ENCODE measurements at places on chromosomes 11 and 22.
A peak's percentile ranks its signal among the peaks of the same experiment; 100 is the strongest.

- DNase-seq, result no peak
These were observed 5.9 kb upstream of the HMOX1 start for GRCh38 chr22:35375031-35375430.

DNA sequence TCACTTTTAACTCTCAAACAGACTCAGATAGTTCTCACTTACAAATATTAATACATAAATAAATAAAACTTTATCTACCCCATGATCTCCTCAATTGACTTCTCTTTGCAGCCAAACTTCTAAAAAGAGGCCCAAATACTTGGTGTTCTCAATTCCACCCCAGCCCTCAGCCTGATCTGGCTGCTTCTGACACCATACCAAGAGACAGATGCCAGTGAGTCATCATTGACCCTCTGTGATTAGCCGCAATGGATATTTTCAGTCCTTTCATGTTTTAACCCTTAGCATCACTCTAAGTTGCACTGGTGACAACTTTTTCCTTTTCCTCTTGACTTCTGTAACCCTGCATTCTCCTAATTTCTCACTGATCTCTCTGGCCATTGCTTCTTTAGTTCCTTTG lies 184.1 kb upstream of the ARHGAP20 start:
- DNase-seq, result no peak

- no peak for DNase-seq
These were observed 45.0 kb downstream of the PDE2A start for GRCh38 chr11:72629266-72629665.

GRCh38 chr11:128546916-128547315 lies 40.4 kb downstream of the ETS1 start:
- no peak for DNase-seq

DNA sequence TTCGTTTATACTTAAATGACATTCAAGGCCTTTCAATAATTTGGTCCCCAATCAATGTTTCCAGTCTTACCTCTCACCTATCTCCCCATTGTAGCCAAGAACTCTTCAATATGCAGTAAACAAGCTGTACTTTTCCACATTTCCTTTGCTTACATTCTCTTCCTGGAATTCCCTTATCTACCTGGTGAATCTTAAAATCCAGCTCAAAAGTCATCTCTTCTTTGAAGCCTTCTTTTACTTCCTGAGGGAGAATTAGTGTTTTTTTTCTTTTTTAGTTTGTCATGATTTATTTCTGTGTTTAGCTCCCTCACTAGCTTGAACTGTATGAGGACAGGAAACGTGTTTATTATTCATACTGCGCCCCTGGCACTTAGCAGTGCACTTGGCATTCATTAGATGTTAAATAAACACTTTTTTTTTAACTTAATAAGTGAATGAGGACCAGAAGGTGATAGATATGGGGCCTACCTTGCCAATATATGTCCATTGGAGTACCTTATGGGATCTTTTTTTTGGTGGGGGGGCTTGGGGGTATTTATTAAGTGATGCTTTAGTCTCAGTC lies 4.9 kb upstream of the PTS start:
- no peak for DNase-seq

DNA sequence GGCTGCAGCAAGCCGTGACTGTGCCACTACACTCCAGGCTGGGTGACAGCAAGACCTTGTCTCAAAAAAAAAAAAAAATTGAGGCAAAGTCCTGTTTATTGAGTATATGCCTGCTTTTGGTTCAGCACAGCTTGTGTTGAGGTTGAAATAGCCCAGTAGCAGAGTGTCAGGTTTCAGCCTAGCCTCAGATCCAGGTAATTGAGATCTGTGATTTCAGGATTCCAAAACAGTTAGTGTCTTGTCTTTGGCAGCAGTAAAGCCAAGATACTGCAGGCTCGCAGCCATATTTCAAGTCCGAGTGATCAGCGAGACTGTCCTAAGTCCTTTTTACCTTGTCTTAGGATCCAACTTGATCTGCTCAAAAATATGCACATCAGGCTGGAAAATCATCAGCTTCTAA lies 27.0 kb downstream of the CUL5 start:
- no peak for DNase-seq

DNA sequence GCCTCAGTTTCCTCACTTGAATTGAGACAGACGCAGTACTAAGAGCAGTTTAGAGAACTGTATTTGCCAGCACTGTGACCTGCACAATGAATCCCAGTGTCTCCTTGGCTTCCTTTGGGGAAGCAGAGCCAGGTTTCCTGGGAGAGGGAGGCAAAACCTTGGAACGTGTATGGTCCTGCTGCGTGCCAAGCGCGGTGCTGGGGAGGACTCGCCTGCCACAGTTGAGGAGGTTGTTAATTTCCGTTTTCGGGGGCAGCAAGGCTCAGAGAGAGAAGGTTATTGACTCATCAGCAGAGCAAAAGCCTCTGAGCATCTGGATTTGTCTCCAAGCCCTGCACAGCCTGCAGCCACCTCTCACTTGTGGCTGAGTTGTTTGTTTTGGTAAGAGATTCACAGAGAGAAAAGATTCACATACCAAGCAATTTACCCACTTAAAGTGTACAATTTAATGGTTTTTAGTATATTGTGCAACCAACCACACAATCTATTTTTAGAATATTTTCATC lies 10.8 kb downstream of the SYT12 start:
- no peak for DNase-seq

GRCh38 chr22:49242480-49242879 lies 585.2 kb downstream of the BRD1 start:
- no peak for DNase-seq

DNA sequence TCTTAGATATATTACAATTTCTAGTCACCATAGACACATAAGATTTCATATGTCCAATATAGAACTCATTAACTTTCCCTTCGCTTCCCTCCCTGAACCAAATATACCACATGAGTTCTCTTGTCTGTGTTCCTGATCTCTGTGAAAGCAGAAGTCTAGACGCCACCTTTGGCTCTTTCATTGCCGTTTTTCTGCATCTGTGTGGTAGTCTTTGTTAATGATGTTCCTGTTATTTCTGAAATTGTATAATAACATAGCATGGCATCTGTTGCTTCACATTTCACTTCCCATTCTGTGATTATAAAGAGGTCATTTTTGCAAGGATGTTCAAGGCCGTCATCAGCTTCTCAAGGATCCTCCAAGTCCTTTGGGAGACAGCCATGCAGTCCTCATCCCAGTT lies 58.5 kb downstream of the NCAM1 start:
- DNase-seq, result no peak

GRCh38 chr22:17305076-17305475 lies 64.2 kb upstream of the CECR2 start:
- no peak for DNase-seq

- no peak for DNase-seq
These were observed 77.1 kb downstream of the UVRAG start for GRCh38 chr11:75891947-75892739.

DNA sequence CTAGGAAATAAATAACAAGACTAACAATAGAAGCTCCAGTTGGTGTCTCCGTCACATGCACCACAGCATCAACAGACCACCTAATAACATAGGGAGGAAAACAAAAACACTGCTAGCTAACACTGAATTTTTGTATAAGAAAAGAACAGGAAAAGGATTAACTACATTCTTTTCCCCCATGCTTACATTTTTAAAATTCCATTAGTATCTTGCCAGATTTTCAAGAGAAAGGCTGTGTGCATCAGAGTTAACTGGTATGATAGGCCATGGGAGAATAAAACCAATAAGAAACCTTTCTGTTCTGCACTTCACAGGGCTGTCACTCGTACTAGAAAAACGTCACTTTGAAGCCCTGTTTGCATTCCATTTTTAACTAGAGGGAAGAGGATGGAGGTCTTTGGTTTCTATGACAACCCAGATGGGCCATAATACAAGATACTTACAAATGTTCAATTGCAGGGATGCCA lies 79.0 kb downstream of the LARGE2 start:
- DNase-seq, result no peak

DNA sequence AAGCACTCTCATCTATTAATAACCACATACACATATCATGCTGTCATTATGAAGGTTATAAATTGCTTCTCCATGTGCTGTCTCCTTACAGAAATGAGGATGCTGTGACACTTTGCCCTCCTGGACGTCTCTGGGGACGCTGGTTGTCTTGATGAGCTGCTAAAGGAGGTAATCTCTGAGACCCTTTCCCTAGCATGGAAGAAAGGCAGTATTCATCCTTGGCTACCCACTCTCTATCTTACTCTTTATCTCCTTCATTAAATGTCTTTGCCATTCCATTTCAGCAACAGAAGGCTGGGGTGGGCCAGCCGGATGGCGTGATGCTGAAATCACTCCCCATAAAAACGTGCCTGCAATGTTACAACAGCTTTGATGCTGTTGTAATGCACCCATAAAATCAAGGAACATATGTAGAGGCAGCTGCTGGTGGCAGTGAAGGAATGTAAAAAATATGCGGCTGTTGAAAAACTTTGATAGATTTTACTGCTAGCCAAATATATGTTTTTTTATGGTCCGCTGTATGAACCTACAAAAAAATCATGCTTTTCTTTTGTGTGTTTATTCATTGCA lies 715.1 kb upstream of the API5 start:
- DNase-seq, result no peak

DNA sequence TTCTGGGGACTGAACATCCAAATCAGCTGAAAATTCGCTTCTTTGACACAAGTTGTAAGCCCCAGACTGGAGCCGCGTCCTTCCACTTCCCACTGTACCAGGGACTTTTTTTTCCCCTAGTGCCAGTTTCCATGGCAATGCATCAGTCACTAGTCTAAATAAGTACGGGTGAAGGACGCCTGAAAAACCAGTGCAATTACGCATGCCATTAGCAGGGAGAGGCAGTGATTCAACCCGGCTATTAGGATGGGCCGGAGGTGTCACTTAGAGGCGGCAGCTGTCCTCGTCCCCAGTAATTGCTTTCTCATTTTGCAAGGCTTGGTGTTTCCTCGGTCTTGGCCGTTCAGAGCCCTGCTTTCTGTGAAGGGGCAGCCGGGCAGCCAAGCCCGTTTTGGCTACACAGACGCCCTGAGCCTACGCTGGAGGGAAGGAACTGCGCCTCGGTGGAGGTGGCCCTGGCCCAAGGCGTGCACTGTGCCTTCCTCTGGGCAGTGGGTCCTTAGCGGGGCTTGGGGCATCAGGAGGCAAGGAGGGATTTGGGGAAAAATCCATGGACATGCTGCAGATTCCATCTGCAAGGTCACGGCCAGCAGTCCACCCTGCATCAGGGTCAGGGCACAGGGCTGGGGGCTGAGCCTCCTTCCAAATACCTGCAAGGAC lies 319.7 kb downstream of the CTTN start:
- DNase-seq, result no peak

DNA sequence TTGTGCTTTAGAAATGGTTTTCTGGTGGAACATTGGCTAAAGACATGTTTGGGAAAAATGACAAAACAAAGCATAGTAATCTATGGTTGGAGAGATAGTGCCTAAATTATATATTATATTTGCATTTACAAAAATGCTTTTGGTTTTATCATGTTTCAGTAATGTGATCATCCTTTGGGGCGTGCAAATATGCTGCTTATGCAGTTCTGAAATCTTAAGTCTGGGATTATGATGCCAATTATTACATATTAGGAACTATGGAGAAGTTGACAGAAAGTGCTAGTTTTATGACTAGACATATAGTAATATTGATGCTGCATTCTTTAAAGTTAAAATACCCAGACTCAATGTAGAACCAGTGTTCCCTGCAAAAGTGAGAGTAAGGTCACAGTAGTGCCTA lies 655.0 kb downstream of the METTL15 start:
- DNase-seq, result no peak

DNA sequence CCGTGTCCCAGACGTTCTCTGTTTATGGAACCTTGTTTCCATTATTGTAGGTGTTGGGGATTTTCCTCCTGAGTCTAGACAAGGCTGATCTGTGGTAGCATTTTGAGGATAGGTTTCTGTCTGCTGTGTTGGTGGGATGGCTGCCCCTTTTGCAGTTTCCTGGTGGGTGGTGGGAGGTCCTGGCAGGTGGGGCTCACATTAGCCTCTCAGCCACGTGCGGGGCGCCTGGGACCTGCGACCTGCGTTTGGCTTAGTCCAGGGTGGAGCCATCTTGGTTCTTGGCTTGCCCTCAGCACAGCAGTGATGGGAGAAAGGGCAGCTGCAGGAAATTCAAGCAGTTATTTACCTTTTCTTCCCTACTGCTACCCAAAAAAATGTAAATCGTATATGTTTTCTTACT lies 143.4 kb downstream of the TBC1D22A start:
- DNase-seq, result no peak

GRCh38 chr22:20472629-20473442 lies 22.8 kb downstream of the KLHL22 start:
- DNase-seq, result no peak

DNA sequence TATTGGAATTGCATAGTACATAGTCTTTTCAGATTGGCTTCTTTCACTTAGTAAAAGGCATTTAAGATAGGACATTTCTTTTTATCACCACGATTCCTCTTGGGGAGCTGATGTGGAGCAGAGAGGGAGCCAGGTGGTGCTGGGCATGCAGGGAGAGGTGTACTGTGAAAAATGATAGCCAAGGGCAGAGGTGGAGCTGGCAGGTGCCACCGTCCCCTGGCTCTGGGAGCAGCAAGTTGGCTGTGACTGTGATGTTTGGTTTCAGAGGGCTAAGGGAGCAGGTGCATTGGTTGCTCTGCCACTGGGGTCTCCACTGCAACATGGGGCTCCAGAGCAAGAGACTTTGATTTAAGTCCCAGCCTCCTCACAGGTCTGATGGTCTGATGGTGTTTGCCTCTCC lies 16.5 kb downstream of the SGSM1 start:
- DNase-seq, result peak; percentile 33

- peak; percentile 21 for DNase-seq
These were observed 8.8 kb upstream of the CUL5 start for GRCh38 chr11:107999759-108000455.

GRCh38 chr11:20658135-20658534 lies 11.3 kb upstream of the NELL1 start:
- DNase-seq, result no peak

- no peak for DNase-seq
These were observed 13.0 kb upstream of the BID start for GRCh38 chr22:17787241-17787640.

GRCh38 chr11:121932646-121933185 lies 183.3 kb downstream of the BLID start:
- no peak for DNase-seq

DNA sequence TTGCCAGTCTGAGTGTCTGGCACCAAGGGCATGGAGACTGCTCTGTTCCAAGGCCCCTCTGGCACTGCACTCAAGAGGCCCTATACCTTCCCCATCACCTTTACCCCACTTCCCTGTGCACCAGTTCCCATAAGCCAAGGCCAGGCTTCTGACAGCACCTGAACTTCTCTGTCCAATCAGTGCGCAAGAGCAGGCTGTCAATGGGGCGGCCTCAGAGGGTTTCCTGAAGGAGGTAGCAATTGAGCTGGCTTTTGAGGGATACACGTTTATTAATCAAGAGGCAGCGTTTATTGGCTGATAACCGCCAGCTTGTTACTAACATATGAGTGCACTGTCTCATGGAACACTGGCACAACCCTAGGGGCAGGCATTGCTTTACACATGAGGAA lies 2.1 kb downstream of the SH3BP1 start:
- no peak for DNase-seq

GRCh38 chr22:23080613-23081290 lies 10.4 kb downstream of the GNAZ start:
- DNase-seq, result no peak

GRCh38 chr22:33188326-33188725 lies 130.1 kb upstream of the SYN3 start:
- DNase-seq, result no peak
